ENCODE measurements at places on chromosomes 5 and 9.

DNA sequence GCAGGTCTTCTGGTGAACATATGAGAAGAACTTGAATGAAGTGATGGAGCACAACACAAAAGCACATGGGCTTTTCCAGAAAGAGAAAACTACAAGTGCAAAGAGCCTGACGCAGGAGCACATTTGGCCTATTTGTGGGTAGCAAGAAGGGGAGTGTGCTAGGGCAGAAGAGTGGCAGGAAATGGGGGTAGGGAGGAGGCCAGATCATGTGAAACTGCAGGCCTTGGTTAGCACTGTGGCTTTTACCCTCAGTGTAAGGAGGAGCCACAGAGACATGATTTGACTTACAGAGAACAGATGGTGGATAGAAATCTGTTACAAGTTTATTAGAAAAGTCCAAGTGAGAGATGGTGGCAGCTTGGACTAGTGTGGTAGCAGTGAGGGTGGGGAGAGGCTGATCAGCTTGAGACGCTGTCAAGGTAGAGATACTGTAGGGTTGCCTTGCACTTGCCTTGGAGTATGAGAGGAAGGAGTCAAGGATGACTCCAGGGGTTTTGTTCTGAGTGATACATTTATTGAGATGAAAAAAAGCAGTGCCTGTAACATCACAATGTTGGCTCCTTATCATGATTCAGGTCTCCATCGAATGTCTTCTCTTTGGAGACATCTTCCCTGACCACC is 126.7 kb downstream of the PPP2R2B start:
- DNase-seq = no peak

DNA sequence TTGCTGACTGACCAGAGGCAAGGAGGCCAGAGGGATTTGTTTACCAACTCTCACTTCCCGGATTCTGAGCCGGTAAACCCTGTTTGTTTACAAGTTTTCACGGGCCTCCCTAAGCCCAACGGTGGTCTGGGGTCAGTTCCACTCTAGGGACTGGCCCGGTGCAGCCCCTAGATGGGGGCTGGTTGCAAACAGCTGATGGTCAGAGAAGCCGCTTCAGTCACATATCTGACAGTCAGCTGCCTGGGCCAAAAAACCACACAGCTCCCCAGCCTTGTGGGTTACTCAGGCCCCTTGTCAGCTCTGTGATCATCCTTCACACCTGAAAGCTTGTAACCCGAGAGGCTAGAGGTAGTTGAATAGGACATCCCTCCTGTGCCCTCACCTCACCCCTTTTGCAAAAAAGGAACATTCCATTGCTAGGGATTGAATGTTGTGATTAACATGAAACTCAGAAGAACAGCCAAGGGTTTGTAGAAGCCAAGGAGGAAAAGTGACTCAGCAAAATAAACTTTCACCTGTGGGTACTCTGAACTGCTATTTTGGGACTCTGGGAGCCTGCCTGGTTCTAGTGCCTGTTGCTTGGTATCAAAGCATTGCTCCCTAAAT is 40.4 kb downstream of the SAR1B start:
- no peak for DNase-seq

DNA sequence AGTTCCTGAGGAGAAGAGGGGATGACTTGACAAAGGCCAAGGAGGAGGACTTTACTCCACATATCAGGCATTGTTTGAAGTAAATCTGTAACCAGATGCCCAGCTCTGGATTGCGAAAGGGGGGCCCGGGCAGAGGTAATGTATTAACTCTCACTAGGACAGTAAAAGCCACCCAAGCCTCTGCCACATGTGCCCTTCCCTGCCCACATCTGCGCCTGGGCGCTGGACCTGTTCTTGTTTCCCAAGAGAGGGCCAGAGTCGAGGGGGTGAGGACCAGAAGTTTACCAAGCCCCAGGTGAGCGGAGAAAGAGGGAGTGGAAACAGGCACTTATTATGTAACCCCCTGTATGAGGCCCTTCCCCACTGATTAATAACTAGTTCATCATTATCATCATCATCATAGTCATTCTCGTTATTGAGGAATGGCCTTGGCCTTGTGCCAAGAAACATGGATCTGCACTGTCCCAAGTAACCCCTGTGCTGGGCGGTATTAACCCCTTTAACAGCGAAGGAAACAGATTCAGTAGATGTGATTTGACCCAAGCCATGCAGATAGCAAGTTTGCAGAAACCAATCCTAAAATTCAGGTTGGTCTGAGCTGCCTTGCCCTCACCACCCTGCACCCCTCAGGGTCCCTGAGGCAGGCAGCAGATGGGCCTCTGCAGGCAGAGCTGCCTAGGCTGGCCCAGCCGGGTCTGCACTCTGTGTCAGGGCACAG is at the start of gene SLC23A1:
Gene SLC23A1 (minus strand): TSS at position 23 of the 718 bp plus-strand sequence. CDS start 44 bp downstream, outside the sequence.
- no peak for DNase-seq

DNA sequence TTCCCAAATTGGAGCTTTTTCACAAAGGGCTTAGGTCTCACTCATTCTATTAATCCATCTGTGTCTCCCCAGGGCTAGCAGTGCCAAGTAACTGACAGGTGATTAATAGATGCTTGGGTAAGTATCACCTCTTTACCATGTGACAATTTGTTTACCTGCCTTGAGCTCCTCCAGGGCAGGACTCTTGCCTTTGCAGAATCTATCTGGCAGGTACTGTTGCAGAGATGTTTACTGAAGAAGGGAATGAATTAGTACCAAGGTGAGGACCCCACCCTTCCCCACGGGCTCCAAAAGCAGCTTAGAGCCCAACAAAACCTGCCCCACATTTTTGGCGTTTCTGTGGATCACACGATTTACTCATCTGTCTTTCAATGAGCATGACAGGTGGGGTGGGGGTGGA is 698 bp upstream of the TGFBI start:
- no peak for DNase-seq

- DNase-seq = no peak
Observed at GRCh38 chr5:35488055-35488454, 129.6 kb upstream of the SPEF2 start.

DNA sequence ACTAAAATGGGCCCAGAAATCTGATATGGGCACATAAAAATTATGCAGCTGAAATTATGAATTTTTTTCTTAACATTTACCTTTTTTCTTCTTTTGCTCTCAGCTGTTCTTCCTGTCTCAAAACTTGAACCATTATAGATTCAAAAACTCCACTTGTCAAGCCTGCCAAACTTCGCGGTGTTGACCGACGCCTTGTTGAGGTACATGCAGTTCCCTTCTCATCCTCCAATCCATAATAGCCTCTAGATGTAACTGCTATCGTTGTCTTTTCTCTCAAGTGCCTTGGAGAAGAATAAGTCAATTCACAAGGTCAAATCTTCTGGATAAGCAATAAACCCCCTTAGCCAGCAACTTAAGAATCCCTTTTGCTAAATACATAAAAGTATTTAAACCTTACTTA is 27.2 kb downstream of the RANBP6 start:
- no peak for DNase-seq
